HuH-7 (cell line): ENCODE measurements at places on chromosomes 3 and 15.
A peak's percentile ranks its signal among the peaks of the same experiment; 100 is the strongest.

- DNase-seq = no peak
Measured at GRCh38 chr3:30266524-30266923, 339.9 kb upstream of the TGFBR2 start.

DNA sequence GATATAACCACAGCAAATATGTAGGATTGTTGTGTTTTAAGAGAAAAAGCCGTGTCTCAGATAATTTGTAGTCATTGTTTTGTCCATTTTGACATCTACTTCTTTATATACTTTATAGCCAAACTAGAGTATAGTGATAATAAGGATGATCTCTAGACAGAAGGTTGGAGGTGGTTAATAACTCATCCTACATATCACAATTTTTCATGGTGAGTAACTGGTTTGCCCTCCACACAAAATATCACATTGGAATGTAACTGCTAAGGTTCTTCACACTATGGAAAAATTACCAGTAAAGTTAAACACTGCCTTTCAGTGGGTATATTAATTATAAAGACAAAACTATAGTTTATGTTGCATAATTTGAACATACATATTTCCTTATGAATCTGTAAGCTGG is 380.7 kb downstream of the LPP start:
- DNase-seq = no peak

DNA sequence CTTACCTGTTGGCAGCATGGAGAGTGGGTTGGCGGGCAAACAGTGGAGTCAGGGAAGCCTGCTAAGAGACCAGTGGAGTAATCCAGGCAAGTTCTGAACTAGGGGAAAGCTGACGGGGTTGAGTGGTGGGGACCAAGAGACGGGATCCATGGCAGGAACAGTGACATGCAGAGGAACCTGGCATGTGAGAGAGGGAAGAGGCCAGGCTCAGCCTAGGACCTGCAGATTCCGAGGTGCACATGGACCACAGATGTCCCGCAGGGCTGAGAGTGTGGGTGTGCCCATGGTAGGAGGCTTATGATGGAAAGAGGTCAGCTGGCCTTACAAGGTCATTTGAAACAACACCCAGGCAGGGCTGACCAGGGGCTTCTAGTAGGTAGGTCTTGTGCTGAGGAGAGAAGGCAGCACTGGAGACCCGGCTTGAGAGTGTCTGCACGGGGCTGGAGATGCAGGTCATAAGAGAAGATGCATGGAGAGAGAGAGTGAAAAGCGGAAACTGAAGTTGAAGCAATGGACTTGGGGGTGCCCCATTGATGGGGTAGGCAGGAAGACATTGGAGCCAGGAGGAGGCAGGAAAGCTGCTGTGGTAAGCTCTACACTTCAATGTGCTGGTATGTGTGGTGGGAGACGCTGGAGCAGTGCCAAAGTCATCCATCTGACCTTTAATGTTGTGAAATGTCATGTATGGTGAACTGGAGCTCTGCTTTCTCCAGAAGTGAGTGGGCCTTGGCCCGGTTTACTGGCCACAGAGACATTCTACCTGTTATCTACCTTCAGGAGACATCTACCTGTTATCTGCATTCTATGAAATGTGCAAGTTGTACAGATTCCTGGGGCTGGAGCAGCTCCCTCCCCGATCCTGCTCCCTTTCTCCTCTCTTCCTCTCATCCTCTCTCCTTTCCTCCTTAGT is 4.6 kb downstream of the SPSB4 start:
- no peak for DNase-seq

GRCh38 chr15:86541540-86541939 is 461.9 kb downstream of the AGBL1 start:
- DNase-seq = no peak

- no peak for DNase-seq
Measured at GRCh38 chr15:81744364-81744763, 301.5 kb downstream of the MEX3B start.

GRCh38 chr3:97430601-97431000 is 334.0 kb upstream of the ARL6 start:
- DNase-seq = no peak

- DNase-seq = no peak
Measured at GRCh38 chr15:64536244-64536836, 76.0 kb downstream of the ZNF609 start.

GRCh38 chr15:60651734-60652141 is 172.8 kb upstream of the ICE2 start:
- DNase-seq = no peak

DNA sequence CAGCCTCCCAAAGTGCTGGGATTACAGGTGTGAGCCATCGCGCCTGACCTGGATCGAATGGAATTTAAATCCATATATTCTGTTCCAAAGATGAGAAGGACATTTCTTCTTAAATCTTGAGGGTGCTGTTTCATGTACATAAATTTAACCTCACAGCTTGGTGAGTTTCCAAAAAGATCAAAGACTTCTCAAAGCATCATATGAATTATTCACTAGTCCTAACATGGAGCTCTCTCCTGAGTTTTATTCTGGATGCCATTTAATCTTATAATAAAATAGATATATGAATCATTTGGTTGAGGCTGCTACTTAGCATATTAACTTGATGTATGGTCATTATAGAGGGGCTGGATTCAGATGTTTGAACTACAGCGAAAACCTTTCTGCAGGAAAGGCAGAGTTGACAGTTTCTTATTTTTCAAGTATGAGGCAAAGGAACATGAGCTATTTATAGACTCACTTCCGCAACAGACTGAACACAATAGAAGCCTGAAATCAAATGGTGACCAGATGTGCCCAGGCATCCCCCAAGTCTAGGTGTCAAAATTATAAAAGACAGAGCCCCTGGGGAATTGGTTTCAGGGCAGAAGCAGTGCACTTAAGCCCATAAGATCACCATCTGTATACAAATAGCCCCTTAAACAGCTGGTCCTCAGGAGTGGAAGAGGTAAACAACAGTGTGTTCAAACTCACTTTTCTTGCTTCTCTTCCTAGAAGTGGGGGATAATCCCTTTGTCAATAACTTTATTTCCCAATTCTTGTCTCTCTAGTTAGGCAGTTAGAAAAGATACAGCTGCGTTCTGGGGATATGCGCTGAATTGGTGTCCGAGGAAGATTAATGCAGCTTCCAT is 29.7 kb downstream of the STARD9 start:
- no peak for DNase-seq

DNA sequence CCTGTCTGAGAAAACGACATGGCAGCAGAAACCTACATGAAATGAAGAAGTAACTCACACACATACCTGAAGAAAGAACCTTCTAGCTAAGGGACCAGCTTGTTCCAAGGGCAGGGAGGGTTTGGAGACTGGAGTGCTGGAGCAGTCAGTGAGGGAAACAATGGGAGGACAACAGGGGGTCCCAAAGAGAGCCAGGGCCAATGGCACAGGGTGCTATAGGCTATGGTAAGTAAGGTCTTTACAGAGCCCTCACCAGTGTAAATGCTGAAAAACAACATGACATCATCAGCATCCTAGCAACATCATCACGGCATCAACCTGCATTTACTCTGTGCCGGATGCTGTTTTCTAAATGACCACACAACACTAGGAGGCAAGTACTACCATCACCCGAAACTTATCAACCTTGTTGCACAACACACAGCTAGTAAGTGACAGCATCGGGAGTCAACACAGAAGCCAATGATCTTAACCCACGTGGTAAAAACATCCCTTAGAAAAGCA is 449.5 kb upstream of the WNT5A start:
- no peak for DNase-seq

DNA sequence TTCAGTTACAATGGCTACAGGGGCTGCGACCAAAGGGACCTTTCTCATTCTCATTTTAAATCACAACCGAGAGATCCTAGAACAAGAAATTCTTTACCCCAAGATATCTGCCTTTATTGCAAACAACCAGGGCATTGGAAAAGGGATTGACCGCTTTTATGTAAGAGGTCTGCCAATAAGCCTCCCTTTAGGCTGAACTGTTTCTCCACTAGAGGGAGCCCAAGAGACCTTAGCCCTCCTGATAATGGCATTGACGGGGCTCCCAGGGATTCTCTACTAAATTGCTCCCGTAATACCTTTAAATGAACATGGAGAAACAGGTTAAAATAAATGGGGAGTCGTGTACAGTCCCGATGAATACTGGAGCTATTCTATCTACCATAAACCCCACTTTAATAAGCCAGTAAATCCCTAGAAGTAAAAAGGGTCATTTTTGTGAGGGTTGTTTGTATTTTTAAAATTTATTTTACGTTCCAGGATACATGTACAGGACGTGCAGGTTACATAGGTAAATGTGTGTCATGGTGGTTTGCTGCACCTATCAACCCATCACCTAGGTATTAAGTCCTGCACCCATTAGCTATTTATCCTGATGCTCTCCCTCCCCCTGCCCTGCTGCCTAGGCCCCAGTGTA is 7.5 kb upstream of the IGSF10 start:
- peak; percentile 30 for DNase-seq

DNA sequence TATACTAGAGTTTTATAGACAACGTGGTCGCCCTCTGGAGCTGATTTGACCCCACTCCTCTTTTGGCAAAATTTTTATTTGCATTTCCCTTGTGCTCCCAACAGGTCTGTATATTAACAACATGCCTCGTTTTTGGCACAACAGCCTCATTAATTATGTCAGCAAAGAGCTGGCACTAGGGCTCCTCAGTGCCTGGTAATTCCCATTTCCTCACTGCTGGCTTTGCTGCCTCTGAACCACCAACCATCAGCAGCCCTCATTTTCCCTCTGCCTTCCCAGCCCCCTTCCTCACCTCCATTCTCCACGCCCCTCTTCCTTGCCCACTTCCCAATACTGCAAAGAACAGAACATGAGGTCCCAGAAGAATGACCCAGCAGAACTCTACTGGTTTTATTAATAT is 204.8 kb downstream of the ABHD5 start:
- DNase-seq = no peak

- no peak for DNase-seq
Measured at GRCh38 chr15:98643115-98643514, 5.2 kb upstream of the IGF1R start.

DNA sequence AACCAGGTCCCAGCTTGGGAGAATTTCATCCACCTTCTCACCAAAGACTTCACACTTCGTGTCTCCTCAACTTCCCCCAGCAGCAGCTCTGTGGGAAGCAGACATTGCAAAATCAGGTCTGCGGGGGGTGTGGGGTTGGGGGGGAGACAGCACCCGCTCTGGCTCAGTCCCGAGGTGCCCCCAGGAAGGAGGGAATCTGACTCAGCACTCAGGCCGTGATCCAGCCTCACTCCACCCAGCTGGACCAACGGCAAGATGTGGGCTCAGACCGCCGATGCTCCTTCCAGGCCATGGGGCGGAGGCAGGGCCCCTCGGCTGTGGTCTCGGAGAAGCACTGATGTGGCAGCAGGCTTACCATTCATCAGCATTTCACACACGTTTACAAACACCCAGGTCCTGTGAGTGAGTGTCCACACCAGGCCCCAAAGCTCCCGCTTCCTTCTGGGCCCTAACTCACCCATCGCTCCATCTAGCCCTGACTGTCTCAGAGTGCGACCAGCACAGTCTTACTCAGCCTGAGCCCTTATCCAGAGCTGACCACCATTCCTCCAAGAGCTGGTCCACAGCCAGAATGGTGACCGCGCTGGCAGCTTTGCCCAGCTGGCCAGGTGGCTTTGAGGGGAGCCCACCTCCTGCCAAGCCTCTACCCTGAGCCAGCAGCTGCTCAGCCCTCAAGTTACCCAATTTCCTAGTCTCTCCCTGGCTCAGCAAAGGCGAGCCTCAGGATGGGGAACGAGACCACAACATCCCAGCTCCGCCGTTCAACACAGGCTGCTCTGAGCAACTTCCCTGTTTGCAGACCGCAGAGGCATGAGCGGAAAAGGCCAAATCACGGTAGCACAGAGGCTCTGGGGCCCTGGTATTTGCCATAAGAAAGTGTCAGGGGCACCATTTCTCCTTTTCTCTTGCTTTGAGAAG is 3.3 kb downstream of the STAB1 start:
- DNase-seq = no peak

DNA sequence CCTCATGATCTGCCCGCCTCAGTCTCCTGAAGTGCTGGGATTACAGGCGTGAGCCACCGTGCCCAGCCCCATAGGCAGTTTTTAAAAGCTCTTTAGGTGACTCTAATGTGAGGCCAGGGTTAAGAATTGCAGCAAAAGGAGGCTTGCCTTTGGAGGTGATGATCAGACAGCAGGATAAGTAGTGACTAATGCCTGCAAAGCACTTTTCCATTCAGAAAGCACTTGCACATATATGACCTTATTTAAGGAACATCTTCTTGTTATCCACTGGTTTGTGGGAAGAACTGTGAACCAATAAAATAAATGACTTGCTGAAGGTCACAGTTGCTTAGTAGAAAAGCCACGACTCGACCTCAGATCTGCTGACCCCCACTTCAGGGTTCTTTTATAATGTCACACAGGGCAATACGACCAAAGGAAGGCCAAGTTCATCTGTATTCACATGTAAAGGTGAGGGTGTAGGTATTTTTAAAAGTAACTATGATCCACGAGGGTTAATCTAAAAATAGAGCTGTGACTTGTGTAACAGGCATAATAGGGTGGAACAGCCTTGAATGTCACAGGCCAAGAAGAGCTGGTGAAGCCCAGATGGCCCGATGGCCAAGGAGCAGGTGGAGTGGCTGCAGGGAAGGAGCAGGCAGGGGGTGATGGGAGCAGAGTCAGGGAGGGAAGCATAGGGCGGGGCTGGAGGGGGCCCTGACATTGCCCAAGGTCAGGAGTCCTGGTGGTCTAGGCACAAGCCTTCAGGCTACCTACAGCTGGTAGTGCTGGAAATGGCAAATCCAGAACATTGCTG is 24.4 kb downstream of the LARP6 start:
- no peak for DNase-seq

GRCh38 chr15:38029736-38030135 is 95.3 kb downstream of the TMCO5A start:
- no peak for DNase-seq

- DNase-seq = no peak
Measured at GRCh38 chr3:159789742-159790635, 198.6 kb upstream of the IL12A start.

GRCh38 chr3:64224826-64225610 is at the start of gene PRICKLE2:
TSS of gene PRICKLE2 (minus strand) at chr3:64225466. CDS start at chr3:64198927, 26,539 bp downstream.
- no peak for DNase-seq

GRCh38 chr3:58357402-58357801 is 24.7 kb downstream of the PXK start:
- no peak for DNase-seq

- no peak for DNase-seq
Measured at GRCh38 chr3:156787926-156788663, 38.1 kb upstream of the LEKR1 start.

DNA sequence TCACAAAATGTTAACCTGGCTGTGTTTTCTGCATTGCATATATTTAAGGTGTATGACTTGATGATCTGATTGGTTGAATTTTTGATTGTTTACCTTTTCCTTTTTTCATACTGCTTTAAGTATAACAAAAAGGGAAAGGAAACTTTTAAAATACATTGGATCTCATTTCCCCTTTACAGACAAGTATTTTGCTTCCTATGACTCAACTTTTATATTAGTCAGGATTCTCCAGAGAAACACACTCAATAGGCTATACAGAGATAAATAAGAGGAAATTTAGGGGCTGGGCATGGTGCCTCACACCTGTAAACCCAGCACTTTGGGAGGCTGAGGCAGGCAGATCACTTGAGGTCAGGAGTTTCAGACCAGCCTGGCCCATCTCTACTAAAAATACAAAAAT is 205.8 kb downstream of the TJP1 start:
- no peak for DNase-seq
